Activated naive CD8-positive, alpha-beta T cell treated with anti-CD3 and anti-CD28 coated beads for 36 hours (primary cell): ENCODE measurements at places on chromosomes 2 and 18. TPM values are rescaled to one million over a fixed set of nuclear protein-coding genes. Genes with fewer than 3 reads are reported as not detected.

MROH2A gene
- total RNA-seq: not detected

TMEM163 gene
- total RNA-seq: not detected

DNA sequence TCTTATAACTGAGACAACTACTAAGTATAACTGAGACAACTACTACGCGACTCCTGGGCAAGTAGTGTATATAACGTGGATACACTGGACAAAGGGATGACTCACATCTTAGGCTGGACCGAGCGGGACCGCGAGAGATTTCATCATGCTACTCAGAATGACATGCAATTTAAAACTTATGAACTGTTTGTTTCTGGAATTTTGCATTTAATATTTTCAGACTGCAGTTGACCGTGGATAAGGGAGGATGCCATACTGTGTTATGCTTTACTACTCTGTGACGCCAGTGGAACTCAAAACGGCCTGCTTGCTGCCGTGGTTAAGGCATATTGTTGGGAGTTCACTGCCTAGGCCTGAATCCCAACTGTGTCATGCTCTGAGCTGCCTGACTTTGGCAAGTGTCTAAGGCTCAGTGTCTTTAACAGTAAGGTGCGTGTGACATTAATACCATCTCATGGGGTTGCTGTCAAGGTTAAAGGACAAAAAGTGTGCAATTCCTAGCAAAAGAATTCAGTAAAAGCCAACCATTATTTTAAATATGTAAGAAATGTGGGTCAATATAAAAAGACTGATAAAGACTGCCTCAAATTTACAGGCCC is 64.6 kb downstream of the BMP10 start:
- H3K4me3 ChIP-seq: no peak overlapping the region
- H3K27ac ChIP-seq: peak overlapping the region; percentile 13
- H3K4me1 ChIP-seq: peaks cover 30% of the 10 kb centered on the region
- DNase-seq: no peak

DNA sequence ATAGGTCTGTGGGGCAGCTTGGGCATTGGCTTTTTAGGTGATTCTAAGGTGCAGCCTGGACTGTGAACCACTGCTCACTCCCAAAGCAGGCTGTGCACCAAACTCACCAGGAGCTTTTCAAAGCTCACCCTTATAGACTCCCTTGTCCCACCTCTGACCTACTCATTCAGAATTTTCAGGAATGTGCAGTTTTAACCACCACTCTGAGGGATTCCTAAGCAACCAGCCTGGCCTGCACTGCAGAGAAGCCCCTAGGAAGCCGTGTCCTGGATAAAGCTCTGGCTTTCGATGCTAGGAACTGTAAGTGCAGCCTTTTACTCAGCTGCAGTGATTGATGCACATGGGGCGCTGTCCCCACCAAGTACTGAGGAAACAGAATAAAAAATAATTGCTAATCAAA is 33.0 kb downstream of the MRO start:
- H3K4me3 ChIP-seq: no peak overlapping the region
- H3K36me3 ChIP-seq: no peaks in the 10 kb centered on the region
- no peaks in the 10 kb centered on the region for H3K4me1 ChIP-seq
- H3K27ac ChIP-seq: no peak overlapping the region
